IMR-90 (cell line): ENCODE measurements at places on chromosomes 2 and 18. TPM values are rescaled to one million over a fixed set of nuclear protein-coding genes. Genes with fewer than 3 reads are reported as not detected.

Gene TMEM182
- polyA plus RNA-seq, result 0.89 and 1.4 TPM in 2 replicates

Gene DNAJC5G
- polyA plus RNA-seq, result not detected in 2 replicates

Gene CPLX4
- not detected in 2 replicates for polyA plus RNA-seq

Gene PRKAG3
- not detected in 2 replicates for polyA plus RNA-seq

Gene C1QL2
- not detected in 2 replicates for polyA plus RNA-seq

Gene MAPRE3
- polyA plus RNA-seq, result 17.3 and 20.3 TPM in 2 replicates

Gene ST8SIA3
- not detected in 2 replicates for polyA plus RNA-seq

Gene CCDC148
- polyA plus RNA-seq, result 0.17 and 0.31 TPM in 2 replicates

Gene UXS1
- 54.1 and 54.3 TPM in 2 replicates for polyA plus RNA-seq

Gene NEURL3
- polyA plus RNA-seq, result not detected in 2 replicates

Gene ANKZF1
- 29.1 and 33.8 TPM in 2 replicates for polyA plus RNA-seq

Gene CRYGD
- polyA plus RNA-seq, result not detected in 2 replicates

Gene SLC5A7
- polyA plus RNA-seq, result not detected in 2 replicates

Gene LPIN2
- 14.4 and 16.2 TPM in 2 replicates for polyA plus RNA-seq

Gene UPP2
- polyA plus RNA-seq, result not detected in 2 replicates

Gene SEMA4F
- 7.5 and 7.8 TPM in 2 replicates for polyA plus RNA-seq

Gene LBX2
- polyA plus RNA-seq, result 0.62 and 0.66 TPM in 2 replicates

Gene ASPRV1
- 0.09 and 0.14 TPM in 2 replicates for polyA plus RNA-seq

Gene MSH2
- polyA plus RNA-seq, result 10.7 and 13.8 TPM in 2 replicates
